ENCODE measurements at places on chromosomes 2 and 18.

DNA sequence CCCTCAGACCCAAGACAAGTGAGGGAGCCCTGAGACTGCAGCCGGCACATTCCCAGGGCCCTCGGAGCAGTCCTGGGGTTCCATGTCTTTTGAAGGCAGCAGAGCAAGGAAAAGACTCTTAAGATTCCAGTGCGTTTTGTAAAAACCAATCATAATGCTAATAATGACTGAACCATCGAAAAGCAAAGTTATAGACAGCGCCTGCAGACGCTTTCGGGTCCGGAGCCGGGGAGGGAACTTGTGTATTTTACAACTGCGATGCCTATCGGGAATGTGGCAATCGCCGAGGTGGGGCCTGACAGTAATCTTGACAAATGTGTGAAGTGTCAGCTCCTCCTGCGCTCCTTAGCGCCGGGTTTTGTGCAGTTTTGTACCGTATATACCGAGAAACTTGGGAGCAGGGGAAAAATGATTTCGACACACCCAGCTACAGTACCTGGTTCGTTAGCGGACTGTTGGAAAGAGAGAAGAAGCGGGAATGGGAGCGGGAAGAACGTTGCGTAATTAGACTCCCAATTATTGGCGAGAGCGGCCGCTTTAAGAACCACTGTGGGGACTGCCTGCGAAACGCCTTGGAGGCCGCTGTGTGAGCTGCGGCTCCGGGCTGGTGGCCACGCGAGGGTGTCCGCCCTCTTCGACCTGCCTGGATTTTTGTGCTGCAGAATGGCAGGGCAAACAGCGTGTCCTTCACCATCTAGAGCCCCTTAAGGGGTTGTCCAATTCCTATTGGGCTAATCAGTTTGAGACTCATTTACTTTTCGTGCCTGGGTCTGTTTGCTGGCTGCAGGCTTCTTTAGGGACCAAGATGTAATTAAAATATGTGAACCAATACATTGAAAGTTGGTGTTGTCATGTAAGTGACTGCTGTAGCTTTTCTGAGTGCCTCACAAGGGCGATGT lies 2.4 kb downstream of the EPAS1 start:
- no peak for DNase-seq

DNA sequence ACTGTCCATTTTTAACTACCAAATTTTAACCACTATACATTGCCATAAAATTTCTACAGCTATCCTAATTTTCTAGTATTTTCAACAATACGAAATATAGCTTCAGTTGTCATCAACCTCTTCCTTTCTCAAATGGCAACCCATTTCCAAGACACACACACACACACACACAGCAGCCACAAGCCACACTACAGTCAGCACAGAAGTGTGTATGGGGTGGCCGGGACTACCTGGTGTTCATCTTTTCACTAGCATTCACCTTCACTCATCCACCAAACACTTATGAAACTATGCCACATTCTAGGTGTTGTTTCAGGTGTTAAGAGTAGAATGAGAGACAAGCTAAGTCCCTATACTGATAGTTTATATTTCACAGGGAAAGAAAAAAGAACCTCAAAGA lies 62.9 kb downstream of the EIF2AK3 start:
- DNase-seq = no peak

DNA sequence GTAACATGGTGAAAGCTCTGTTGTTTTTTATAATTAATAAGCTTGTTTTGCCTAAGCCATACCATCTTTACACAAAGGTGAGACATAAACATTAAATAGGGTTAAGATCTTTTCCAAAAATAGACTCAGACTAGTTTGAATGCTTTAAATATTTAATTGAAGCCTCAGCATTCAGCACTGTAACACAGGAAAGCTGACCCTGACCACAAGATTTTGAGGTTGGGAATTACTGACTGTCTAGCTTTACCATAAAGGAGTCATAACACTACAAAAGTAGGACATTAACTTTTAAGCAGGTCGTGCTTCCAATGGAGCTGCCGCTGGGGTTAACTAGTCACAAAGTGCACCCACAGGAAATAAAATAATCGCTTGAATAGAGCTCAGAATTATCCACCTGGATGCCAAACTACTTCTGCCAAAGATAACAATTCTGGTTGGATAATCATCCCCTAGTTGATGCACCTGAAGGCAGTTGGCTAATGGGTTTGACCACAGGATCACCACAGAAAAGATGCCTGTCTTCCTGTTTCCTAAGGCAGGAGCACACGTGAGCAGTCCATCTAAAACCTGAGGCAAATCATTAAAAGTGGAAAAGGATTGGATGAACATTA lies 106.2 kb downstream of the COBLL1 start:
- no peak for DNase-seq

DNA sequence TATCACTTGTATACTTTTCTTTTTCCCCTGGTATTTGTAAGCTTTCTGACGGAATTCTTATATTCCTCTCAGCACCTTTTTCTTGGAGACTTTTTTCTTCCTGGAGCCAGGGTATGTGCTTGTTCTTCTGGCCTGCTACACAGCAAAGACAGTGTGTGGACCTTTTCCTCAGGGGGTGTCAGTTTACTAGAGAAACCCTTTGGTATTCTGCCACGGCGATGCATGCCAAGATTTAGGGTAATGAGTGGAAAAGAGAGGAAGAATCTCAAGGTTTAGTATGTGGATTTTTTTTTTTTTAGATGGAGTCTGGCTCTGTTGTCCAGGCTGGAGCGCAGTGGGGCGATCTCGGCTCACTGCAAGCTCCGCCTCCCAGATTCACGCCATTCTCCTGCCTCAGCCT lies 152.2 kb downstream of the PHLPP1 start:
- DNase-seq = no peak

DNA sequence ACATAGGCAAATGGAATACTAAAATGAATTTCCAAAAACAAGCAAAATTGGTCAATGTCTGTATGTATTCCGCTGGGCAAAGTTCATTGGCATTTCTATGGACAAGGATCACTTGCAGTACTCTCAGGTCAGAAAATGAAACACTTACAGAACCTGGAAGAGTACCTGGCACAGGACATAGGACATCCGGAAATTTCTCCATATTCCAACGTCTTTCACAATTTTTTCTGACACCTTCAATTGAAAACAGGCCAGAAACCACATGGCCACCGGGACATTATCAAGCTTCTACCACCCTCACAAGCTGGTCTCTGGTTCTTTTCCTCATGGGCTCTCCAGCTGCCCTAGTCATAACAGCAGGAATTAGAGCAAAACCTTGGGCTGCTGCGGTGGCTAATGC lies 96.9 kb upstream of the MSH6 start:
- no peak for DNase-seq

DNA sequence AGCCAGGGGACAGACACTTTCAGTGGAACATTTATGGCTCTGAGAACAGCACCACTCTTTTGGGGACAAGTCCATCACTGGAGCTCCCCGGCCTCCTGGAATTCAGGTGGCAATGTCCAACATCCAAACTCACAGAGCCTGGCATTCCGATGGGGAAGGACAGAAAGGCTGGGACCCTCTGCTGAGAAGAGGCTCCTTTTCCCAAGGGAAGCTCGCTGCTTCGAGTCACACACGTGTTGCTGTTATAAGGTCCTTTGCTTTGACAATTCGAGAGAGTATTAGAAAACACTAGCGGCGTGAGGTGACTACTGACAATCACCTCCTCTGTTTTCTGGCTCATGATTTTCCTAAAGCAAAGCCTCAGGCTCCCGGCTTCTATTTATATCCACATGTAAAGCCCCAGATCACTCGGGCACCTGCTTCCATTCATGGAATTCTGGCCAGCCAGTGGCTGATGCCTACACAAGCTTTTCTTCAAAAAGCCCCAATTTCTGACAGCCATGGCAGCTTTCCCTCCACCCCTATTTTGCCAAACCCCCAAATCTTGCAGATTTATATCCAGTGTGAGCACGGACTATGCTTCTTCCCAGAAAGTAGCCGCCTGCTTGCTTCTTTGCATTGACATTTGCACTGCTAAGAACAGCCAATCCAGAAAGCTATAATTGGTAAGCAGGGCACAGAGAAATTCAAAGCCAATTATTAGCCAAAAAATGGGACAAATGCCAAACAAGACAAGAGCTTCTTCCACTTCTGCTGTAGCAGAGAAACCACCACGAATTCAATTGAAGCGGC lies 67.3 kb downstream of the NDUFA10 start:
- no peak for DNase-seq

DNA sequence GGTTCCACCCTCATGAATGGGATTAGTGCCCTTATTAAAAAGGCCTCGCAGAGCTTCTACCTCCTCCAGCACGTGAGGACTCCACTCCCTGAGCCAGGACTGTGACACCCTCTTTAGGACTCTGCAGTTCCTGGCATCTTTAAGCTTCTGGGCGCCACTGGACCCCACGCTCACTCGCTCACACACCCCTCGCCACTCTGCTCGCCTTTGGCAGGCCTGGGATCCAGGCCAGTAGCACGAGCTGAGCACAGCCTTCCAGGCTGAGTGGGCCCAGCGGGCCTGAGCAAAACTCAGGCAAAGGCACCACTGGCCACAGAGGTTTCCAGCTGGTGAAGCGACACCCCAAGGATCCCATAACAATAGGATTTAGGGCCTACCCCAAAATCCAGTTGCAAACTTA lies 107.9 kb upstream of the GPC1 start:
- DNase-seq = no peak

DNA sequence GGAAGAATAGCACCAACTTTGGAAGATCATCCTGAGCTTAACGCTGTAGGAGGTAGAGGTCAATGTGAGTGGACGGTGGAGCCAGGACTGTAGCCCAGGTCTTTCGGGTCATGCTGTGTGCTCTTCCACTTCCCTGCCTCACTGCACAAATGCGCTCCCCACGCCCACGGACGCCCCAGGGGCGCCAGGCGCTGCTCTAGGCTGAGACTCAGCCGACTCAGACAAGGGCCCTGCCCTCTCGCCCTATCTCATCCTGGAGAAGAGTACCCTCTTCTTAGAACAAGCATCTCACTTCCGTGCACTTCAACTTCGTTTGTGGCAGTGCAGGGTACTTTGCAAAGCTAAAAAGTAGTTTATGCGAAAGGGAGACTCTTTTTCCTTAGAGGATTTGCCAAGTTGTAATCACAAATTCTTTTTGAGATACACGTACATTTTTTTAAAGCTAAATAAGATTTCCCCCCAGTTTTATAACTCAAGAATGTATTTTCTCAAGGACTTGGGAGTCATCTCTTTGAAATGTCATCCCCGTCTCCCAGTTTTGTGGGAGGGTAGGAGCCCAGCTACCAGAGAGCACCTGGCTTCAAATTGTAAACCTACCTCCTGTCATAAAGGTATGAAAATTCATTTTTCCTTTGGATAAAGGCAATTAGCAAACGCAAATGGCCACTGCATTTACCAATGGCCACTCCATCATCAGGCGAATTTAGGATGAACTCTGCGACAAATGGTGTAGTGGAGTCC lies 1.2 kb upstream of the PRELID3A start:
- no peak for DNase-seq

DNA sequence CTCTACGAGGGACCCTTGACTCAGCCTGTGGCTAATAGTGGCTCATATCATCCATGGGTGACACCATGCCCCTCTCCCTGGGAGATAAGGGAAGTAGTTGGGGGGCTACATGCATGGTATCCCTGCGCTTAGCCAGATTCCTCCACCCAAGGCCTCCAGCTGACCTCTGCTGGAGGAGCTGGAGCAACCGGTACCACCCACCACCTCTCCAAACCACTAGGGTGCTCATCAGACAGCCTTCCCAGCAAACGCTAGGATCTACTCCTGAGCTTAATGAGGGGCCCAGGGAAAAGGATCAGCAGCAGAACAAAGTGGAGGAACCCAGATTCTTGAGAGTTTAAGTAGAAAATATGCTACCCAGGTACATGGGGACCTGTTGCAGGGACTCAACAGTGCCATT lies 75.9 kb upstream of the CAPN13 start:
- no peak for DNase-seq

- no peak for DNase-seq
These were observed 7.3 kb upstream of the ARHGAP15 start for GRCh38 chr2:143121957-143122356.

GRCh38 chr2:88058191-88058590 lies 2.6 kb upstream of the KRCC1 start:
- no peak for DNase-seq

- DNase-seq = no peak
These were observed 76.8 kb downstream of the ACKR3 start for GRCh38 chr2:236646441-236646840.

DNA sequence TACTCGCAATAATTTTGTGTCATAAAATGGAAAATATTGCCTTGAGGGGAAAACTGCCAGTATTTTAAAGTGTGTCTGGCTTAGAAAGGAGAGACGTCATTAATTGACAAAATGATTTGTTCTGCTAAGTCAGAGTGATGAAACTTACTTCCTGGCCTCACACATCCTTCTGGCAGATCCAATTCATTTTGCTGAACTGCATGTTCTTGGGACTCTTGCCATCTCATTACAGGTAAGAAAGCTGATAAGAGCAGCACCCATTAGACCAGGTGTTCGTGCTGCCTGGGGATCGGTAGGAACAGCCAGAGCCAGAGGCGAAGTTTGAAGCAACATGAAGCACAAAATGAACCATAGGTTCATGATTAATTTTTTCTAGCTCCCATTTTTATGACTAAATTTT lies 38.0 kb downstream of the KCNE4 start:
- no peak for DNase-seq

GRCh38 chr18:38241216-38241615 lies 675.6 kb upstream of the CELF4 start:
- no peak for DNase-seq

DNA sequence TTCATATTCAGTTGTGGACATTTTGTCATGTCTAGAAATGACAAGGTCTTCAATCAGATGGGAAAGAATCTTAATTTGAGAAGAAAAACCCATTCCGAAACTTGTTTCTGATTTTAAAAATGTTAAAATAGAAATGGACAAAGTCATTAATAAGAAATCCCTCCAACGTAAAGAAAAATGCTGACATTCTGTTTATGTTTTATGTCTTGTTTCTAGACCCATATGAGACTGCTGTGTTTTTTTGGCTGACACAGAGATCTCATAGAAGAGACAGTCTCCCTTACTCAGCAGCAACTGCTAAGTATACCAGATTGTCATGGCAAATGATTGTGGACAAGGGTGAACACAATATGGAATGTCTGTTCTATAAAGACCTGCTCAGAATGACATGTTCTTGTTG lies 538.5 kb downstream of the ZEB2 start:
- no peak for DNase-seq

DNA sequence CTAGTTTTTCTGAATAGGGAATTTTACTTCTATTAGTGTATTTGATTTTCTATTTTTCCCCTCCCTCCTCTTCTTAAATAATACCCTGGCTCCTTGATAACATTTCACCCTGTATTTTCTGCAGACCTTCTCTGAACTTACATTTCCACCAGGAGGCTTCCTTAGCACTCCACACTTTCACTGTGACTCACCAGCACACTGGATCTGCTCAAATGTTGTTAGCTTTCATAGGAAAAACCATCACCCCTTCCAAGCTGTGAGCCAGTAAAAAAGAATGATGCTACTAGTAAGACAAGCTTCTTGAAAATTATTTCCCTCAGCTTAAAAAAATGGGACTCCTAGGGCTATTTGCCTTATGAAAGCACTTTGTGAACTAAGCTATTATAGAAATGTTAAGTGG lies 16.1 kb downstream of the SUPT7L start:
- DNase-seq = no peak

GRCh38 chr18:2641638-2642037 lies 13.9 kb upstream of the SMCHD1 start:
- DNase-seq = no peak

GRCh38 chr2:152615177-152615576 lies 102.1 kb downstream of the PRPF40A start:
- no peak for DNase-seq

- DNase-seq = no peak
These were observed 350.5 kb upstream of the ETAA1 start for GRCh38 chr2:67046591-67046990.

Measured in NCI-H1417 treated with DMSO at 0.1 percent for 48 hours (cell line).